ENCODE measurements at places on chromosomes 16 and 17.

DNA sequence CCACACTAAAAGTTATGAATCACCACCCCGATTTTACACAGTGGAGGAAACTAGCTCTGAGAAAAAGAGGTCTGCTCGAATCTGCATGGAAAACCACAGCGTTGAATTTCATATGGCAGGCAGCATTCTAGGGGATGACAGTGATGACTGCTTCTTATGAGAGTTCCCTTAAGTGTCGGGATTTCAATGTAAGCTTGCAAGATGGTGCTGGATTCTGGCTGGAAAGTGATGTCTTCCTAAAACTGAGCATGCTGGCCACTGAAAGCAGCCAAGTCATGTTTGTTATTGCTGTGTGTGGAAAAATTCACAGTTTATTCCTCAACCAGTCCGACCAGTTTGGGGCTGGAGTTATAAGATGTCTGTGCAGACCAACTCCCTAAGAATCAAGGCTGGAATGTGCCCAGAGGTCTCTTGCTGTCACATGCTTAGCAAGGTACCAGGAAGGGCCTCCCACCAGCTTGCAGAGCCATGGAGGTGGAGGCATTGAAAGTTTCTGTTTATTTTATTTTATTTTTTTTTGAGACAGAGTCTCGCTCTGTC, 37.2 kb upstream of the GAN start:
- DNase-seq, result no peak

DNA sequence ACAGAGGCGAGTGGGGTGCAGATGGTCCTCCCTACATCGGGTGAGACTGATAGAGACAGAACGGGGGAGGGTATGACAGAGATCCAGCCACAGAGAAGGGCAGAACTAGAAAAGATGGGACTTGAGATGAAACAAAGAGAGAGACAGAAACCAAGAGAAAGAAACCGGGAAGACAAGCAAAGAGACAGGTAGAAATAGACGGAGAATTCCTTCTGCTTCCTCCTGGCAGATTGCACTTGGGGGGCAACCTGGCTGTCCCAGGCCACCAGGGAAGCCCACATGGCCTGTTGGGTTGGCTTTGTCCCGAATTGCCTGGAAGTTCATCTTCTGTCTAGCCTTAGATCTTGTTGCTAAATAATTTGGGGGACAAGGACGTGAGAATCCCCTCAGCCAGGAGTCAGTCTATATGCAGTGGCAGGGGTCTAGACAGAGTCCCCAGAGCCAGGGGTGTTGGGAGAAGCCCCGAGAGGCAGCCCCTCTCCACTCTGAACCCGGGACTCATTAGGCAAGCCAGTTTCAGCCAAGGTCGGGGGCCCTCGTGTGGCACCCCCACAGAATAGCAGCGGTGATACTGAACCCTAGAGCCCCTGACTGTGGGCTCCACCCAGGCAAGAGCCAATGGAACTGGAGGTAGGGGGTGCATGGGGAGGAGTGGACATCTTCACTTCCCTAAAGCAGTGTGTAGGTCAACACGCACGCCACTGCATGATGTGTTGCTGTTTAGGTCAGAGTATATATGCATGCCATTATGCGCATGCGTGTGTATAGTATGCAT, 627 bp upstream of the TSPOAP1 start:
- DNase-seq, result peak; percentile 64

GRCh38 chr17:43983515-43984411, 20.7 kb upstream of the NAGS start:
- no peak for DNase-seq

DNA sequence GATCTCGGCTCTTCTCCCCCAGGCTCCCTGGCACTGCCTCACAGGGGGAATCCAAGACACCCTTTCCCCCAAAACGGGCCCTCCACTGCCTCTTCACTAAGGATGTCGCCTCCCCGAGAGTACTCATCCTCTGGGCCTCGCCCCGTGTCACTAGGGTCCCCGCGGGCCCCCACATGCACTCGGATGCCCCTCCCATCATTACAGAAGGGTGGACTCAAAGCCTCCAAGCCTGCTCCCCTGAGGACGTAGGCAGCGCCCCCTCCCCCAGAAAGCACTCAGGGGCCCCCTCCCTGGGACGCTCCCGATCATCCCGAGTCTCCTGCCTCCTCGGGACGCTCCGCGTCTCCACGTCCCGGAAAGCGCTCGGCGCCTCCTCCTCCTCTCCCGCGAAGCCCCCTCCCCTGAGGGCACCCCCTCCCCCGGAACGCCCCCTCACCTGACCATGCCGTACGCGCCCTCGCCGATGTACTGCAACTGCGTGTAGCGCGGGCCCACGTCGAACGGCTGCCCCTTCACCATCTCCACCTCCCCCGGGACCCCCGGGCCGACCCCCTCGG, 338 bp downstream of the MAPK3 start:
- DNase-seq, result no peak

DNA sequence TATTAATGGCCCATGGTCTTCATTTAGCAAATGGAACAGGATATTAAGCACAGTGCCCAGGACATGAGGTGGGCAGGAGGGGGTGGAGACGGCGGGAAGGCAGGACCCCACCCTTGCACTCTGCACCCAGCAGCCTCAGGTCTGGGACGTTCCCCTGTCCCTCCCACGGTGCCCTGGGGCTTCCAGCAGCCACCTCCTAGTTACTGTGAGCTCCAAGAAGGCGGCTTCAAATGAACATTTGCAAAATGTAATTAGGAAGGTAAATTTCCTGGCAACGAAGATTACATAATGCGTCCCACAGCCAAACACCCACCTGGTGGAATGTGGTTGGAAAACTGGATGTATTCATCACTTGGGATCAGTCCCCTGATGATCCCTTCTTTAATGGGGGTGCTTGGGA, 59.4 kb downstream of the ENGASE start:
- DNase-seq, result no peak

DNA sequence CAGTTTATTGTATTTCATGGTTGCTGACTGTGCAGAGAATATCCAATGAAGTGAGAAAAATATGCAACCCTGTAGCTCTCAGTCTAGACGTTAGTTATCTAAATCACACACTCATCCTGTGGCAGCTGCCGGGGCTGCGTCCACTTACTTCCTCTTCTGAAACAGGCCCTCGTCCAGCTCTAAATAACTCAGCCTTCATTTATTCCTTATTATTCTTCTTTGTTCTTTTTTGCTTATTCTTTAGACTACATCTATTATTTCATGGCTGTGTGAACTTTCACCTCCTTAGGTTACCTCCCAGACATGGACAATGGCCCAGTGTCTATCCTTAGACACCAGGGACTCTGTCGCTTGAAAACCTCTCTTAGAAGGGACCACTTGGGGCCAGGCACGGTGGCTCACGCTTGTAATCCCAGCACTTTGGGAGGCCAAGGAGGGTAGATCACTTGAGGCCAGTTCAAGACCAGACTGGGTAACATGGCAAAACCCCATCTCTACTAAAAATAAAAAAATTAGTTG, 3.4 kb upstream of the THUMPD1 start:
- DNase-seq, result no peak

DNA sequence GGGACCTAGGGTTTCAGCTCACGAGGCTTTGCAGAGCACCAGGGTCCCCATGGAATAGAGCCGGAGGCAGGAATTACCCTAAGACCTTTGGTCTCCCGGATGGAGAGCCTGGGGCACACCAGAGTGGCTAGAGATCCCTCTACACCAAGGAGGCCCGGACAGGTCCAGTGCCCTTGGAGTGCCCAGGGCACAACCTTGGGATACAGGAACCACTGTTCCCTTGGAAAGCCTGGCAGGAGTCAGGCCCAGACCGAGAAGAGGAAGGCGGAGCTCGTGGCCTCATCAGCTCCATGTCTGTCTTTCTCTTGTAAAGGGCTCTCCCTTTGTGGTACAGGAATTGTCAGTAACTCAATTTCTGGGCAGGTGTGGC, 3.8 kb upstream of the DBNDD1 start:
- DNase-seq, result no peak

- no peak for DNase-seq
Measured at GRCh38 chr16:56349086-56349415, 76.3 kb downstream of the AMFR start.

DNA sequence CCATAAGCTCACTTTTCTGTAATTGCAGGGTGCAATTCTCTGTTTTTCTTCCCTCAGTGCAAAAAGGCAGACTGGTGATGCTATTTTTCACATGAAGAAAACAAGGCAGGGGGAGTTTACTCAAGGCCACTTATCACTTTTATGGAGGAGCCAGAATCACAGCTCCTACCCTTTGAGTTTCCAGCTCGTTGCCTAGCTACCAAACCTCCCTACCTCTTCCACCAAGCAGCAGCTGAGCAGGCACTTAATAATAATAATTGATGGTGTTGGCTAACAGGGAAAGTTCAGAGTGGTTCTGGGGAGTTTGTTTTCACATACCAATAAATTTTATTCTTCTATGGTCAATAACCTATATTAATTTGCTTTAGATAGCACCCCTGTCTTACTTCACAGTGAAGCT, 31.9 kb upstream of the MPHOSPH6 start:
- DNase-seq, result no peak

DNA sequence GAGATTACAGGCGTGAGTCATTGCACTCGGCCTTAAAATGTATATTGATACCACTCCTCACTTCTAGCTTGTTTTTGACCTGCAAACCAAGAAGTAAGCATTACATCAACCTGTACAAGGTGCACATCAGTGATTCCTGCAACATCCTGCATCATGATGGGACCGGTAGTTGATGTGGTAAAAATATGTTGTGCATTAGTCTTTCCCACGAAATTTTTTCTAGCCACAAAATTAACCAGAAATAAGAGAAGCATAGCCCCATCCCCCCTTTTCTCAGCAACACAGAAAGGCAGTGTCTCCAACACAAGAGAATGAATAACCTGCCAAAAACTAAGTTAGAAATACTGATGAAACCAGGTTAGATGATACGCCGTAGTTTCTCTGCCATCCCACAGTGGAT, 21.1 kb upstream of the NSMCE1 start:
- DNase-seq, result no peak

GRCh38 chr16:21598701-21599121, 666 bp upstream of the METTL9 start:
- DNase-seq, result peak; percentile 21

GRCh38 chr17:8963647-8964258, 1.8 kb downstream of the PIK3R5 start:
- no peak for DNase-seq

- DNase-seq, result no peak
Measured at GRCh38 chr16:17002565-17002964, 468.2 kb downstream of the XYLT1 start.
